SK-N-SH (cell line): ENCODE measurements at places on chromosomes 13 and 19. TPM values are rescaled to one million over a fixed set of nuclear protein-coding genes. Genes with fewer than 3 reads are reported as not detected.

DNA sequence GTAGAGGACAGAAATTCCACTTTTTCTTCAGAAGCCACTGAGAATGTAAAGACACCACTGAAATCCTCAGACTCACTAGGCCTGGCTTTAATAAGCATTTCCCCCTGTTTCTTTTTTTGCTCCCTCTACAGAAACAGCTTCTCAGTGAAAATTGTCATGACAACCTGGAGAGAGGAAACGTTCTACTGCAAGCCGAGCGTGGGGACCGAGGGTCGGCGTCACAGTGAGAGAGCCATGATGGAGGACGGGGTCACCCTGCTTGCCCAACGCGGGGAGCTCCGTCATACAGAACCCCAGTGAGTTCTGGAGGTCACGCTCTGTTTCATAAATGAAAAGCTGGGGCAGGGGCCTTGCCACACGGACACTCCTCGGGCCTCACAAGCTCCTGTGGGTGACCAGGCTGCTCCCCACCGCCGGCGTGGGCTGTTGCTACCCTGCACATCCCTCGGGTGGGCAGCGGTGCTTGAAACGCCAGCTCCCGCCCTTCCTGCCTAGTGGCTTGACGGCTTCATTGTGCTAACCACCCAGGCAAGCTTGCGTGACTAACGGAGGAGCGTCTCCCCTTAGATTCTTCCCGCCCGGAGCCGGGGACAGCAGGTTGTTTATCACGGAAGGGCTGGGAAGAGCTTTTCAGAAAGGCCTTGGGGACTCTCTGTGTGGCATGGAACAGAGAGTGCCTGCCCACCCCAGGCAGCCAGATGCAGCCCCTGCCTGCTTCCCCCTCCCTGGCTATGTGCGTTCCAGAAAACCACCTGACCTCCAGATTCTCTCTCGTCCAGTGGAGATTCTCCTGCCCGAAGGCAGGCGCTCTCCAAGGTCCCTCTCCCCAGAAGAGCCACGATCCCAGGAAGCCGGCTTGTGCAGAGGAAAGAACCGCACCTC is 153.6 kb downstream of the KATNAL1 start:
- no peak for DNase-seq

GRCh38 chr13:91154558-91155353 is 192.7 kb upstream of the MIR17HG start:
- DNase-seq = no peak

The CD209 gene
- not detected in 2 replicates for polyA plus RNA-seq

- DNase-seq = no peak
Measured at GRCh38 chr13:41774605-41775218, 186.2 kb downstream of the VWA8 start.

DNA sequence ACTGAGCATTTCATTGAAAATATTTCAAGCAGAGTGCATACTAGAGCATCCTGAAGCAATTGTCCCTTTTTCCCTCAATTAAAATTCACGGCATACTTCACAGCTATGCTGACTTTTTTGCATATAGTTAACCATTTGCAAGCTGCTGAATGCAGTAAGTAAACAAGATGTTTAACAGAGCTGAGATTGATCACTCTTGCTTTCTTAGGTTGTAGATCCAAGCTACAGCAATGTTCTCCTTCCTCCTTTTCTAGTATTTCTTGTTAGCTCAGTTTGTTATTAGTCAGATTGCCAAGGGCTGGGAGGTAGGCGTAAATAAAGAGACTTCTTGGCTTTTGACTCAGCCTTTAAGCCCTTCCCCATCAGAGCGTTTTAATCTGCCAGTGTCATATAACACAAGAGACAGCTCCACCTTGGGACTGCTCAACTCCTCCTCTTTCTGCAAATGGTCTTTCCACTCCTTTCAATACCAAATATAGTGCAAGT is at the start of gene SLITRK6:
Gene SLITRK6 (minus strand): TSS at position 323 of the 486 bp plus-strand sequence. CDS start 2,911 bp downstream, outside the sequence.
- DNase-seq = peak; percentile 9

The NPAS1 gene
- 1.0 and 1.1 TPM in 2 replicates for polyA plus RNA-seq

- DNase-seq = no peak
Measured at GRCh38 chr13:43150369-43151207, 127.2 kb downstream of the DNAJC15 start.

GRCh38 chr13:97884707-97885468 is 68.6 kb upstream of the IPO5 start:
- DNase-seq = no peak

- peak; percentile 58 for DNase-seq
Measured at GRCh38 chr13:44191504-44192171, 182.0 kb upstream of the SERP2 start.

GRCh38 chr19:8004723-8005513 is 523 bp downstream of the ELAVL1 start:
- DNase-seq = peak; percentile 78

The SBNO2 gene
- polyA plus RNA-seq = 15.7 and 18.3 TPM in 2 replicates

DNA sequence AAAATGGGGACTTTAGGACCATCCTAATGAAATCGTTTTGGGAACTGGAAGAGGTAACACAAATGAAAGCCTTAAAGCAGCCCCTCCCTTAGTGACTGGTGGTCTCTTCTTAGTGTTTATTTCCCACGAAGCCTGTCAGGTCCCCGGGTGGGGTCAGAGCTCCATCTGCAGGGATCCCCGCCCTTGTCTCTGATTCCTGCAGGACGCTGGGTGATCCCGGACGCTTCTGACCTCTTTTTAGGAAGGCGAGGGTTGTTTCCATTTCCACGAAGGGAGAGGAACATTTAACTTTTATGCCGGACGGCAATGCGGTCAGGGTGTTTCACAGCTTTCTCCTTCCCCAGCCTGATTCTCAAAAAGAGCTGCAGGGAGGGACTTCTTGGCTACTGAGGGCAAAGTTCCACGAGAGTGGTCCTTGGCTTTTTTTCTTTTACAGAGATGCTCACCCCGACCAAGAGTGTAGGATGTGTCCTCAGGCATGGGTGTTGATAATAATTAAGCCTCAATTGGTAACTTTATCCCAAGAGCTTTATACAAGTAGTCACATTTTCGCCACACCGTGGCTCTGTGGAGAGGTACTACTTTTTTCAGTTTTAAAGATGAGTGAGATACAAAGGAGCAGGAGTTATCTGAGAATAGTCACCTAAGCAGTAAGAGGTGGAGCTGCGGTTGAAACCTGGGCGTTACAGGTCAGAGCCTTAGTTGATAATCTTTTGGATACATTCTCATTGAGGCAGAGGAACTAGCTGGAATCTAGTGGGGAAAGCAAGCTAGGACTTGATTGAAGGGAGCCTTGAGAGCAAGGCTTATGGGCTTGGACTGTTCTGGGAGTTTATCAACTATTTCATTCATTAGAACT is 813 bp downstream of the ZNF284 start:
- peak; percentile 49 for DNase-seq

- DNase-seq = no peak
Measured at GRCh38 chr19:8041531-8041931, 11.0 kb upstream of the CCL25 start.

- peak; percentile 74 for DNase-seq
Measured at GRCh38 chr19:13172346-13173138, 22.3 kb downstream of the IER2 start.

GRCh38 chr19:19223636-19224035 is 11.9 kb downstream of the NCAN start:
- no peak for DNase-seq

The HCST gene
- polyA plus RNA-seq = 0.59 and 0.76 TPM in 2 replicates

DNA sequence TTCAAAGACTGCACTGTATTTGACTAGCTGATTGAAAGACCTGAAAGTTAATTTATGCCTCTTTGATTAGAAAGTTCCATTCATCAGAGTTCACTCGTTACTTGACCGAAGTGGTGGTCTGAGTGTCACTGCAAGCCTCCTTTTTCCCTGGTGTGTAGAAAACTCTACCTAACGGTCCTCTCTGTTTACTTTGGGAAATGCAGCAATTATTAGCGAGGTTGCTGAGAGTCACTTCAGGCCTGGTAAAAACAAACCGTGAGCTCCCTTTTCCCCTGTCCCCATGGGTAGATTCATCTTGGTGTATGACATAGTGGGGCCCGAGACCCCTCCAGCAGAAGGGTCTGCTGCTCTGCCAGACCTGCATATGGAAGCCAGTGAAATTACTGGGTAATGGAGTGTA is 126.8 kb upstream of the RNF113B start:
- no peak for DNase-seq

DNA sequence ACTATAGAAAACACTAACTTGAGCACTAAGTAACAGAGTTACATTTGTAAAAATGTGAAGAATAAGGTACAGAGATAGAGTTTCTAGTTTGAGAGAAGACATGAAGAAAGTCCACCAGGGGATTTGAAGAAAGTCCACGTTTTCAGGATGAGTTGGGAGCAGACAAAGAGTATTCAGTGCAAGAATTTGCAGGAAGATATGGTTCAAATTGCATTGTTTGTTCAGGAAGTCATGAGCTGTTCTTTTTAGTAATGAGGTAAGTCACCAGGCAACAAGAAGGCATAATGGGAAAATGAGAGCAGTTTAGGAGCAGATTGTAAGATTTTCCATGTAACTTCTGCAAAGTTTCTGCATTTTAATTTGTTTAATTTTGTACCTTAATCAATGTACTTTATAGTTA is 618.0 kb downstream of the DACH1 start:
- no peak for DNase-seq
